Stimulated activated CD4-positive, alpha-beta T cell treated with anti-CD3 and anti-CD28 coated beads, Interleukin-15, amount 100 ng/mL, for 1 hour (primary cell): ENCODE measurements at places on chromosomes 4 and X.

DNA sequence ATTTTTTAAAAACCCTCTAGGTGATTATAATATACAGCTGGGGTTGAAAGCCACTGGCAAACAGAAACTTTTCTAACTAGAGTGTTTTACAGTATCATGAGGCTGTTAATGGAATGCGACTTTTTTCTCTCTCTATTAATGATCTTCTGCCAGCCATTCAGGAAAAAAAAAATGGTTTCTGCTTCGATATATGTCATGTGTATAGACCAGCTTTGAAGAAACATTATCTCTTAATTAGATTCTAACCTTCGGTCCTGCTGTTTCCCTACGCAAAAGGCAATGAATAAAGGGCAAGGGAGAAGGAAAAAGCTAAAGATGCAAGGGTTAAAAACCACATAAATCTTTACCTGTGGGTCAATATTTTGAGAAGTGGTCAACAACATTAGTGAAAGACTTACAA lies 1662.1 kb upstream of the TENM3 start:
- DNase-seq = no peak

DNA sequence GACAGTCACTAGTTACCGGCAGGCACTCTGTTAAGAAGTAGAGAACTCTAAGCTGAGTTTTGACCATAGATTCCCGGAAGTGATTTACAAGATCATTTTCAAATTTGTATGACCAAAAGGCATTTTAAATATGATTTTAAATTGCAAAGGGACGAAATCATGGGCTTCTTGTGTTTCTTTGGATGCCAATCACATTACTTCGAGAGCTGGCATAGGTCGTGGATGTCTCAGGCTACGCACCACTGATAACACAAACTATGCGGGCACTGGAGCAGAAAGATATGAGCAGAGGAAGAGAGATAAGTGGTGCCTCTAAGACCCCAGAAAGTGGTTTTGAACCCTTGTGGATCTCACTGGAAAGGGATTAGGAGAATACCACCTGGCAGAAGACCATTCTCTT lies 294.2 kb upstream of the FTHL17 start:
- no peak for DNase-seq

DNA sequence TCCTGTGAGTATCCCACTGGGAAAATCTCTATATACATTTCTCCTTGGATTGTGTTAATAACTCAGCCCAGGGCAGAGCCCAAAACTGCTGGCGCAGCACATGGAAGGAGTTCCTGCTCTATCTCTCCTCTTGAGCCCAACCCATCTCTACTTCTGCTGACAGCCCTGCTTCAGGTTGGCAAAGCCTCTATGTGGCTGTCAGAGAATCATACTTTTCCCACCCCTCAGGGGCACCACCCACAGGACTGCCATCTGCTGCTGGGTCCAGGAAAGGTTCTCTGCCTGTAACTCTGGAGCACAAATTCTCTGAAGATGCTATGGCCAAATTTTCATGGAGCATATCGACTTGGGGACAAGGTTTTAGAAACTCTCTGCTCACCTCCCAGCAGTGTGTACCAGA lies 278.5 kb upstream of the EMCN start:
- no peak for DNase-seq

DNA sequence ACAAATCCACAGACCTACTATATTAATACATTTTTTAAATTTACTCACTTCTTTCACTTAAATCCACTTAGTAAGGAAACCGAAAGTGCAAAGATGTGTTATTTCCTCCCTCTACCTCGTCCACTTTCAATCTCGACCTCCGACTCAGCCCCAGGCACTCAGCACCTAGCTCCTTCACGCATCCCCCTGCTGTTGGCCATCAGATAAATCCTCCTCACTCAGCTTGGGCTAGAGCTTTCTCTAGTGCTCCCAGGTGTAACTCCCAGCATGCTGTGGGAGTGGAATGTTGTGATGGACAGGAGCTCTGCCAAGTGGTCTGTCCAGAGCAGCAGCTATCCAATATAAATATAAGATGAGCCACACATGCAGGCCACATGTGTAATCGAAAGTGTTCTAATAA lies 26.7 kb upstream of the TEC start:
- DNase-seq = no peak

DNA sequence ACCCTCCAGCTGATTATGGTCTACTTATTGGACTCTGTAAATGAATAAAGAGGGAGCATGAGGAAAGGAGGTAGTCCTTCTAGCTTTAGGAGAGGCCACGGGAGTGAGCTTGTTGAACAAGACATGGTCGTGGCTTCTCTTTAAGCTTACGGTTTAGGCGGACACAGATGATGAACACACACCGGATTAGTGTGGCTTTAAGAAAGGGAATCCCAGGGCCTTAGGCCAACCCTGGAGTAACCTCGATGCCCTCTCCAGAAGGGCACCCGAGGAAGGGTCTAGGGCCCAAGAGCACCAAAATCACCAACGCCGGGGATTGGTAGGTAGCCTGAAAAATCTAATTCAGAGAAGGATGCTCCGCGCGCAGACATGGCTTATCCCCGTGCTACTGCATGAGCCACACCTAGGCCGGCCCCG lies 39.4 kb downstream of the ERVMER34-1 start:
- DNase-seq = no peak

- no peak for DNase-seq
Observed at GRCh38 chr4:109072595-109072994, 229.9 kb downstream of the COL25A1 start.

GRCh38 chrX:8668813-8669212 lies 63.1 kb downstream of the ANOS1 start:
- DNase-seq = no peak

DNA sequence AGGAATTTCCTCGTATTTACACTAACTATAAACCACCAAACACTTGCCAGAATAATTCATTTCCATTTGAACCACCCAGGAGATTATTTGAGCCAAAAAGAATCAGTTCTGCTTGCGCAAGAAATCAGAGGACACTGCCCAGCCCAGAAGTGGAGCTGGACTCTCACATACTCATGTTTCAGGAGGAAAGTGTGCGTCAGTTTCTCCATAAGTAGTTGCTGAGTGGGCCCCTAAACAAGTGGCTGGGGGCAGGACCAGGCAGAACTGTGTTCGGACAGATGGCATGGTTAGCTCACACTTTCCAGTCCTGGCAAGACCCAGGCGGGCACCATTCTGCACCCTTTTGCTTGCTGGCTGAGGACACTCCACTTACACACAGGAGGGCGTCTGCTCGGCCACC lies 38.8 kb downstream of the BTC start:
- DNase-seq = no peak

DNA sequence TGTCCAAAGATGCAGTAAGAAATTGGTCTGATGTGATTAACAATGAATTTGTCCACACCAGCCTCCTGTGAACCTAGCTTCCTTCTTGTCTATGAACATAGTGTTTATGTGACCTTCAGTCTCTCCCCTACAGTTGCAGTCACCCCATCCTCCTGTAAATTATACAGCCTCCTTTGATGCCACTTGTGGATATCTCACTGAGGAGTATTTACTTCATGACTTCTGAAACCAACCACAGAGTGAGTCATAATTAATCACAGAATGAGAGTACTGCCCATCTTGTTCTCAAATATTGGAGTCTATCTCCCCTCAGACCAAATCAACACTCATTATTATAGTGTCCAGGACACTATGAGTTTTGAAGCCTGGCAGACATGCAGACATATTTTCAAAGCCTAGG lies 27.3 kb upstream of the XAGE2 start:
- DNase-seq = no peak

GRCh38 chr4:6157926-6158325 lies 42.4 kb downstream of the JAKMIP1 start:
- no peak for DNase-seq

DNA sequence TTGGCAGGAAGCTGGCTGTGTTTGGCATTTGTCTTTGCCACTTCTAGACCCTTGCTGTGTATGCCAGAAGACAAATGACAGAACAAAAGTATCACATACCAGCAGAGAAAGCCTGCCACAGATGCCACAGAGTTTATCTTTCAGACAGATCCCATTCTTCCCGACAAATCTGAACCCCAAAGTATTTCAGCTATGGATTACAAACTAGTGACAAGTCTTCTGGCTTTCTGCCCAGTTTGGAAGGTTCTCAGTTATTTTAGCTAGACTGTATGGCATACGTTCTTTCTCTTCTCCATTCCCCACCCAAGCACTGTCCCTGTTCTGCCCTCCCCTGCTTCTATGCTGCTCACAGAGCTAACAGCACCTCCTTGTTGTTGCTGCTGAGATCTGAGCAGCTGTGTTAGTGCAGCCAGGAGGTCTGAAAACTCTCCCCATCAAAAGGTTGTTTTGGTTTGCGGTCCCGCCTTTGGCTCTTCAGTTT lies 236.7 kb downstream of the FRAS1 start:
- DNase-seq = no peak

DNA sequence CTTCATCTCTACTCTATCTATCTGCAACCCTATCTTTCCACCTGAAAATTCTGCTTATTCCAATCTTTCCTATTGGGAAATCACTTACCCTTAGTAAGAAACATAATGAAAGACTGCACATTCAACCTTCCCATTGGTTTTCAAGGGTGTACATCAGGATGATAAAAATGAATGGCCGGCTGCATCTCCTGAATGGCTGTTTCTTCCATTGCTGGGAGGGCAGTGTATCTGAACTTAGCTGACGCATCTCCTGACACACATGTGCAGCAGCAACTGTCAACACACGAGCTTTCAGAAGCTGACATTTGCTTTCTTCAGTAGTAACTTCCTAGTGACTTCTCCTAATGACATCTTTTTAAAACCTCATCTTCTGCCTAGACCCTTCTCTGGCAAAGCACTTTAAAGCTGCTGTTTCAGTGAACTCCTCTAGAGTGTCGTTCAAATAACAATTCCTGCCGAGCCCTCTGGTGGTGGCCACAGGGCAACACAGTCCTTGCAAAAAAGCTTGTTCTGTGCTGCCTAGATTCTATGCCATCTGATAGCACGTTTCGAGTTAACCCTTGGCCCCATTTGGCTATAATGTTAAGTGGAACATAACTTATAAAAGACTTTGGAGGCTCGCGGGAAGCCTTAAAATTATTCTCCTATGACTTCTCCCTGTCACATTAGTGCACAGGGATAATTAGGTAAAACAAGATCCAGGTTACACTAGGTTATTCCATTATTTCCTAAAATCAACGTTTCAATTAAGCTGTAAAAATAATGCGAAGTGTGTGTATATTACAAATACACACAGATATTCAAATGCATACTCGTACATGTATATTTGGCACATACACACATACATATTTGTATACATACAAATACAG lies 2340.7 kb downstream of the PCDH7 start:
- no peak for DNase-seq

DNA sequence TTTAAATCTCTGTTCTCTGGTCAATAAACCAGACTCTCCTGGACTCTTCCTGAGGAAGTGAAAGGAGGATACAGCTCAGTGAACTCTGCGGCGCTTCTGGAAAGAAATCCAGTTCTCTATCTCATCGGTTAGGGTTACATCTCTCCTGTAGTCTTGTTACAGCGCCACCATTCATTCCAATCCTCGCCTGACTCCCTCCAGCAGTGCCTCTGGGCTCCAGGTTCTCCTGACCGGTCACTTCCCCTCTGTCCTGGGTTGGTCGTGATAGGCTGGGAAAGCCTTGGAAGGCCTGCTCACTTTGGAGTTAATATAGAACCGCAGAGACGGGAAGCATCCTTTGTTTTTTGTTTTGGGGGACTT lies 97.0 kb upstream of the STOX2 start:
- DNase-seq = no peak

- no peak for DNase-seq
Observed at GRCh38 chr4:39609454-39609931, 29.2 kb downstream of the SMIM14 start.

GRCh38 chr4:77268108-77268507 lies 111.1 kb downstream of the CCNG2 start:
- DNase-seq = no peak

GRCh38 chrX:42021058-42021457 lies 97.7 kb upstream of the CASK start:
- DNase-seq = no peak

DNA sequence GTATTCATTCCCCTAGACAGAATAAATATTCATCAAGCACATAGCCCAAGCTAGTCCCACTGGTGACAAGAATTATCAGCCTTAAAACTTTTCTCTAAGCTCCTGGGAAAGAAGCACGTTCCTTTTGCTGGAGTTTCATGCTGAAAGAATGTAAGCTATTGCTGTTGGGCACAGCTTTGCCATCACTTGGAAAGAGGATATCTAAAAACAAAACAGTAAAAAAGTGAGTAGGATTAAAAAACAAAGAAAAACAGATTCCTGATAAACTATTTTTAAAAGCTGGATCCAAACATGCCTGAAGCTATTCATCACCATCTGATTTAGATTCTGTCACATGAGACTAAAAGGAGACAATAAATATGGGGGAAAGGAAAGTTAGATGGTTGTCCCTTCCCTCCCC lies 176.8 kb downstream of the SCFD2 start:
- DNase-seq = no peak

DNA sequence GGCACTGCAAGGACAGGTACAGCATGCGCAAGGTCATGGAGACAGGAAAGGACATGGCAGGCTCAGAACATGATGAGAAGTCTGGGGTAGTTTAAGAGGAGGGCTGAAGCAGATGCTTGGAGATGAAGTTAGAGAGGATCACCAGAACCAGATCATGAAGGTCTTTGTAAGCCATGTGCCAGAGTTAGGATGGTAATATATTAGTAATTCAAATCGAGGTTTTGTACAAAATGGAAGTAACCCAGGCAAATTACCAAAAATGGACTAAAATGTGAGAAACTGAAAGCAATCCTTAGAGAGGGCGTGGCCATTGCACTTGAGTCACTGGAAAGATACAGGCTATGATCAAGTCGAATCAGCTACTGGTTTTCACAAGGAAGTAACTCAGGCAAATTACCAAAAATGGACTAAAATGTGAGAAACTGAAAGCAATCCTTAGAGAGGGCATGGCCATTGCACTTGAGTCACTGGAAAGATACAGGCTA lies 13.5 kb downstream of the RXFP1 start:
- DNase-seq = no peak

- no peak for DNase-seq
Observed at GRCh38 chr4:90099812-90100211, 27.4 kb upstream of the CCSER1 start.

DNA sequence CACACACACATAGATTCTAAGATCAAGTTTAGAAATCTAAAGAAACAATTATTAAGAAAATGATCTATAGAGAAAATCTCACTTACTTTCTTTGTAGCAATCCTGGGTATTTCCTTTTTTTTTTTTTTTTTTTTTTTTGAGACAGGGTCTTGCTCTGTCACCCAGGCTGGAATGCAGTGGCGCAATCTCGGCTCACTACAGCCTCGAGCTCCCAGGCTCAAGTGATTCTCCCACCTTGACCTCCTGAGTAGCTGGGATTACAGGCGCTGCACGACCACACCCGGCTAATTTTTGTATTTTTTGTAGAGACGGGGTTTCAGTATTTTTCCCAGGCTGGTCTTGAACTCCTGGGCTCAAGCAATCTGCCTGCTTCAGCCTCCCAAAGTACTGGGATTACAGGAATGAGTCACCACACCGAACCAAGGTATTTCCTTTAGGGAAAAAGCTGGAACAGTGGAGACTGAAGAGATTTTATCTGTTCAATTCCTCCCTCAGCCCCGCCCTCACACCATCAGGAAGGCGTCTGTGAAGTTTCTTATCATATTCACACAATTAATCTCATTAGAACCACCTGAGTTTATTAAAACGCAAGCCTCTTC lies at the start of gene TRIML2:
TSS of gene TRIML2 (minus strand) at position 447 of the 599 bp plus-strand sequence. CDS start 4,235 bp downstream, outside the sequence.
- no peak for DNase-seq

- no peak for DNase-seq
Observed at GRCh38 chr4:175435381-175435783, 376.7 kb downstream of the GPM6A start.

- DNase-seq = no peak
Observed at GRCh38 chr4:14168919-14169318, 541.4 kb upstream of the BOD1L1 start.
